ENCODE measurements at places on chromosomes 3 and 15. TPM values are rescaled to one million over a fixed set of nuclear protein-coding genes. Genes with fewer than 3 reads are reported as not detected.

The ROPN1 gene
- not detected for total RNA-seq

The KBTBD13 gene
- not detected for total RNA-seq

The XIRP1 gene
- total RNA-seq = not detected

The C3orf20 gene
- total RNA-seq = not detected

The PIERCE2 gene
- 1.5 TPM for total RNA-seq

The AP3B2 gene
- total RNA-seq = 3.4 TPM

The SRPRB gene
- total RNA-seq = 21.7 TPM

The FBXO40 gene
- total RNA-seq = 0.19 TPM

The THSD4 gene
- total RNA-seq = 0.17 TPM

The PFKFB4 gene
- 8.8 TPM for total RNA-seq

All from subcutaneous adipose tissue (tissue), 4 donors.